GM04504 (cell line): ENCODE measurements at places on chromosomes 6 and 20.
A peak's percentile ranks its signal among the peaks of the same experiment; 100 is the strongest.

DNA sequence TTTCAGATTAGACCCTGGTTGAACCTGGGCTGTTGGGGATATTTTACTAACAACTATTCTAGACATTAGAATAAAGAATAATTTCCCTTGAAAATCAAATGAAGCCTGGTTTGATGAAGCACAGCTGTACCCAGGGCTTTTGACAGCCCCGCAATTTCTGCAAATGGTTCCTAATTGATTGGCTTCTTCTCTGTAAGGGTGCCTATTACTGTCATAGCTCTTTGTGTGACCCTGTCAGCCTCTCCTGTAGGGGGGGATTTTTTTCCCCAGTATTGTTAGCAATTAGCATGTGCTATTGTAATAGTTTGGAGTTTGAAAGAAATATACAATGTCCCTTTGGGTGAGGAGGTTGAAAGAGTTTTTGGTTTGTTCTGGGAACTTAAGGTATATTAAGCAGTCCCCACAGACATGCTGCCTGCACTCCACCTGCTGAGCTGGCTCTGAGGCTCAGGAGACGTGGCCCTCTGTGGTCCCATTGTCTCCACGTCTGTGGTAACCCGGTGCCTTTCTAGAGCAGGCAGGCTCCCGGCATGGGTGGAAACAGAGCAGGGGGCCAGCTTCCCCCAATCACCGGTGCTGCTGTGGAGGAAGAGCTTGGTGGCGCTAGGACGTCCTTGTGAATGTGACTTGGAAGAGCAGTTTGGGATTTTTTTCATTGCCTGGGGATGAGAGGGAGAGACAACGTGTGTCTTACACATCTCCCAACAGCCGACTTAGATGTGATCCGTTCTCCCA is 47.3 kb upstream of the CLDN20 start:
- no peak for DNase-seq

DNA sequence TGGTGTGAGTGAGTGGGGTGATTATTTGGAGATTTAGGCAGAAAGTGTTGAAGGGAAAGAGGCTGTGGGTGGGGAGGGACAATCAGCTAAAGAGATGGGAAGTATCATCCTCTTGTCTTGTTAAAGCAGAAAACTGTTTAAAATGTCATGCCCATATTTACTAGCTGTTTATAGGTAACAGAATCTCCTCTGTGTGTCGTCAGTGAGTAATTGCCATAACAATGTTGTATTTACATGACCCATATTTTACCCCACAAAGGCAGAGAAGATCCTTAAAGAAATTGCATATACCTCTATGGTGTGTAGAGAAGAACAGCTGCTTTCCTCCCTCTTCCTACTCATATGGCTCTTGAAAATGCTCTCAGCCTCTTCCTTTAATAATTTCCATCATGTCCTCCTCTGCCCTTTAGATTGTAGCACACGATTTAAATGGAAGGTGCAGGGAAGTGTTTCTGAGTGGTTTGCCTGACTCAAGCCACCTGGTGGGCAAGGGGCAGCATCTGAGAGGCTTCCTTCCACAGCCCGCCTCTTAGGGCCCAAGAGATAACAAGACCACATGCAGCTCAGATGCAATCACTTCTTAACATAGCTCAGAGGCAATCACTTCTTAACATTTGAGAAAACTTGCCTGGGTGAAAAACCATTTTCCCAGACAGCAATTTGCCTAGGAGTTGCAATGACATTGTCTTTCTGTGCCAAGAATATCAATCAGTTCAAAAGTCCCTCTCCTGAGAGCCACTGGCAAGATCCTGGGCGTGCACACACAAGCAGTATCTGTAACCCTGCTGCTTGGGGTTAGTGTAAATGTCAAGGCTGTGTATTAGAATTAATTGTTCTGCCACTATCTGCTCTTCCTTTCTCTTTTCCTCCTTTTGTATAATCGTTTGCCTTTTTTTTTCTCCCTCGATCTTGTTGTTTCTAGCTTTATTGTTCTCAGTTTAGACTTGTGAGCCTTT is 44.1 kb upstream of the EDN1 start:
- no peak for DNase-seq

DNA sequence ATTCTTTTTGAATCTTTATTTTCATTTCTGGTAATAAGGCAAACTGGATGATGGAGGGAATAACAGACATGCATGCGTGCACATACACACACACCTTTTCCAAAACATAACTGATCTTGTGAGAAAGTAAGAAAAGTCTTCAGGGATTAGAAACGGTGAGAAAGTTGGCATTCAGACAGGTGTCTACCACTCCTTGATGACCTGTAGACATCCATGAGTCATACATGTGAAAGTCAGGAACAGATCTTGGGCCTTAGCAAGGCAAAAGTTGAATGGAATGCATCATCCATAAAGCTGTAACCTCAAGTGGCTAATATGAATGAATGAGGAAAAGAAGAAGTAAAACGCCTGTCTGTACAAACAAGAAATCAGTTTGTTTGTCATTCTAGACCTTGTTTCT is 97.3 kb downstream of the GRIK2 start:
- DNase-seq = no peak

DNA sequence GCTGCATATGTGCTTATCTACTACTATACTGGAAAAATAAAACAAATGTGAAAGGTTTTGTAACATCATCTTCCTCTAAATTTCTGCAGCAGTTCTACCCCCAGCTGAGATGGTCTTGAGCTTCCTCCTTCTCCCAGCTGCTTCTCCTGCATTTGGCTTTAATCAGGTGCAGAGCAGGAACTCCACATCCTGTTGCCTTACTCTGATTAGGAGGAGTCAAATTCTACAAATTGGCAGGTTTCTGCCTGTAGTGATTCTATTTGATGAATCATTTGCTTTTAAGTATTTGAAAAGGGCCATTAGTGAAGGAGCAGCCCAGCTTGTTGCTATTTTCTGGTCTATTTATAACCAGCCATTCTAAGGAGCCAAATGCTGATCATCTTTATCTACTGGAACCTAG is 224.5 kb downstream of the GMDS start:
- peak; percentile 55 for DNase-seq

- no peak for DNase-seq
These were observed 42.2 kb upstream of the DACT2 start for GRCh38 chr6:168361766-168362165.

DNA sequence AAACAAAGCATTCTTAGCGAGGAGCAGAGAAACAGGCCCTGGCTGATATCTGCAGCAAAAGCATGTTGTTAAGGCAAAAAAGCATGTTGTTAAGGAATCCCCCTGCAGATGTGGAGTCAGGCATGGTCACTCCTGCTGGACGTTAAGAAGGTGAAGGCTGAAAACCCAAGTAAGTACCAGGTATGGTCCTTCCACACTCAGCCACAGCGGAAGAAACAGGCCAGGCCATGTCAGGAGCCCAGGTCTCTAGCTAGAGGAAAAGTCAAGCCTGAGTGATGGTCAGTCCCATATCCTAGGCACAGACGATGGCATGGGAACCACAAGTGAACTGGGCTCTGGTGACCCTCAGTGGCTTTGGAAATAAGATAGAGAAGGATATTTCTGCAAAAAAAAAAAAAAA is 32.5 kb upstream of the MAS1L start:
- no peak for DNase-seq

GRCh38 chr6:109342506-109342905 is 39.8 kb downstream of the CD164 start:
- DNase-seq = no peak

DNA sequence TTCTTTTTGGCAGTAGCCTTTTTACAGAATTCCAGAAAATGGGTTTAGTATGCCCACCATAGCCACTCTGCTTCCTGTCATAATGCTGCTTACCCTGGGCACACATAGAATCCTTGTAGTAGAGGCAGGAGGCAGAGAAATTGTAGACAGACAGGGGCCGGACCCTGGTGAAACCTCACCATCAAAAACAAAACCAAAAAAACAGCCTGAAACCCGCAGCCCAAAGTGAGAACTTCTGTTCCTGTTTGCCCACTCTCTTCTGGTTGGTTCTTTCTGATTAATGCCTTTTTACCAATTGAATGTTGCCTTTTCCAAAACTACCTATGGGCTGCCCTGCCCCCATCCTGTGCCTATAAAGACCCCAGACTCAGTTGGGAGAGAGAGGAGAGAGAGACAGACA is 188.2 kb downstream of the CDKAL1 start:
- no peak for DNase-seq

GRCh38 chr6:124881898-124882578 is 80.2 kb upstream of the RNF217 start:
- DNase-seq = peak; percentile 24

- DNase-seq = no peak
These were observed 37.3 kb downstream of the SIM1 start for GRCh38 chr6:100427452-100427851.

- no peak for DNase-seq
These were observed 2.8 kb upstream of the NSFL1C start for GRCh38 chr20:1469306-1469905.

DNA sequence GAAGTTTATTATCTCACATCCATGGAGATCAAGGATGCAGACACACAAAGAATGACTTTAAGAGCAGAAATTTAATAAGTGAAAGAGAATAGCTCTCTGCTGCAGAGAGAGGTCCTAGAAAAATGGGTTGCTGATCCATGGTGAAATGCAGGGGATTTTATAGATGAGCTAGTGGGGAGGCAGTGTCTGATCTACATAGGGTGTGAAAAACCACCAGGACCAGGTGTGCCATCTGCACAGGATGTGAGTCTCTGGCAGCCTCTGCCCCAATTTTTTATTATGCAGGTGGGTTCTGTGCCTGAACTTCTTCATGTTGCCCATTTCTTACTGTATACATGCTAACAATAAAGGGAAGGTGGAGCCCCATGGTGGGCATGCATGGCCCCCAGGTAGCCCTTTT is 19.9 kb upstream of the NANP start:
- DNase-seq = no peak

DNA sequence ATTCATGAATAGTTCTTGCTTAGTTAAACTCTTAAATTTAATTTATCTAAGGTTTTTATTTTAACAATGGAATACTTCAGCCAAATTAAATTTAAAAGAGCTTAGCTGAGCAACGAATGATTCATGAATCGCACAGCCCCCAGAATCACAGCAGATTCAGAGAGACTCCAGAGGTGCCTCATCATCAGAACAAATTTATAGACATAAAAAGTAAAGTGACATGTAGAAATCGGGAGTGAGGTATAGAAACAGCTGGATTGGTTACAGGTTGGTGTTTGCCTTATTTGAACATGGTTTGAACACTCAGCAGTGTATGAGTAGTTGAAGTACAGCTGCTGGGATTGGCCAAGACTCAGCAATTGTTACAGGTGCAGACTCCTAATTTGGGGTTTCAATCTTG is 132.7 kb upstream of the MAP3K4 start:
- DNase-seq = no peak

GRCh38 chr6:13703496-13703895 is 8.1 kb downstream of the RANBP9 start:
- DNase-seq = no peak

GRCh38 chr6:91654357-91654756 is 1067.5 kb upstream of the MAP3K7 start:
- no peak for DNase-seq

- DNase-seq = no peak
These were observed 104.4 kb upstream of the SYNCRIP start for GRCh38 chr6:85747093-85747492.

DNA sequence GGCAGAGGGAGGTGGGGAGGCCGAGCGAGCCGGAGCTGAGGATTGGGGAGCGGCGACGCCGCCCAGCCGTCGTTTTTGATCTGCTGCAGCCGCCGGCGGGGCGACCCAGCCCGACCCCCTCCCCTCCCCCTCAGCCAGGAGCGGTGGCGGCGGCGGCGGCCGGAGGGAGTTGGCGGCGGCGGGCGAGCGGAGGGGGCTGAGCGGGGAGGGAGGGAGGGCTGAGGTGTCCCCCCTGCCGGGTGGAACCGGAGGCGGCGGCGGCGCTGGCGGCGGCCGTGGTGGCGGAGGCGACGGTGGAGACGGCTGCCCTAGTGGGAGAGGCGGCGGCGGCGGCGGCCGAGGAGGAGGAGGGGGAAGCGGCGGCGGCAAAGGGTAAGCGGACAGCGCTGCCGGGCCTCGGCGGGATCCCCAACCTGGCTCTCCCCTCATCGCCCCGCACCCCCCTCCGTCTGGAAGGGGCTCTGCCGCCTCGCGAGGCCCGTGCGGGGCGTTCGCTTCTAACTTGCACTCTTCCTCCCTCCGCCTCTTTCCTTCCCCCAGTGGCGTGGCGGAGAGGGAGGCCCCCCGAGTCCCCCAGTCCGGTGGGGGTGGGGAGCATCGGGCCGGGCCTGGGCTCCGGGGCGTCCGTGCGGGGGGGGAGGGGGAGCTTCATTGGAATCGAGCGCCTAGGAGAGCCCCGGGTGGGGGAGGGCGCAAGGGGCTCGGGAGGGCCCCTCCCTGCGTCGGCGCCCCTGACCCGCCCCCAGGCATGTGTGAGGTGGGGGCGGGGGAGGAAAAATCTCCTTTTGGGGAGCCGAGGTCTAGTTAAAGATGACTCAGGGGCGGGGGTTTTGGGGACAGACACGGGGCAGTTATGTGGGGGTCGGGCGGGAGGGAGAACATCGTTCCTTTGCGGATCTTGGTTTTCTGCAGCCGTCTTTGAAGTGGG is at the start of gene TAB2:
Gene TAB2 (plus strand): TSS at position 69 of the 928 bp plus-strand sequence. CDS start 52,286 bp downstream, outside the sequence.
- DNase-seq = no peak

GRCh38 chr6:36742146-36742545 is 44.5 kb downstream of the RAB44 start:
- no peak for DNase-seq

DNA sequence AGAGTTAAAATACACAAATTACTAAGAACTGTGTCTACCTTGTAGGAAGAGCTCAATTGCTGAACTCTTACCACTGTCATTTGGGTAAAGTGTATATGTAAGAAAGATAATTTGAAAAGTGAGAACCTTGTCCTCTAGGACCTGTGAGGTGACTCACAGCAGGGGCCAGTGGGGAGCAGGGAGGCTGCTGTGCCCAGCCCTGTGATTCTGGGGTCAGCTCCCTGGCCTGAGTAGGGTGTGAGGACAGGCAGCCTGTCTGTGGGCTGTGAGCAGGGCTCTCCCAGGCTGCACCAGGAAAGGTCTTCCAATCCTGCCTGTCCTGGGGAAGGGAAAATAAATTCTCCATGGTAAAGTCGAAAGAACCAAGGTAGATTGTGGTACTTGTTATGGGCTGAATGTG is 27.3 kb upstream of the SIRPG start:
- no peak for DNase-seq

GRCh38 chr20:50572938-50573777 is 63.0 kb downstream of the PTPN1 start:
- peak; percentile 76 for DNase-seq

DNA sequence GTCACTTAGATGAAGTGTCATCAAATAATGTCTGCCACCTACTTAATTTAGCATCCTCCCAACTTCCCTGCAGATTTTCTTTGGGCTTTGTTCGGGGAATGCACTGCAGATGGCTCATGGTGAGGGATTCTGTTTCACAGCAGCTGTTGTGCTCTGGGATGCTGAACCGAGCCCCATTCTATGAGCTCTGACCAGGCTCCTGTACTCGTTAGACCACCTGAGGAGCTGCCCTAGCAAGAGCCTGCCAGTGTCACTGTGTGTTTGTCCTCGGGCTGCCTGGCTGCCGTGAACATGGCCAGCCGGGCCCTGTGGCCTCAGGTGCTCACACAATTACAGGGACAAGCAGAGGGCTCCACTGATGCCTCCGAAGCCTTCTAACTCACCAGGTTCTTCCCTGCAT is 238.8 kb upstream of the ECI2 start:
- no peak for DNase-seq

GRCh38 chr20:50413088-50413500 is 97.1 kb upstream of the PTPN1 start:
- no peak for DNase-seq
